ENCODE measurements at places on chromosomes 3 and 15.

DNA sequence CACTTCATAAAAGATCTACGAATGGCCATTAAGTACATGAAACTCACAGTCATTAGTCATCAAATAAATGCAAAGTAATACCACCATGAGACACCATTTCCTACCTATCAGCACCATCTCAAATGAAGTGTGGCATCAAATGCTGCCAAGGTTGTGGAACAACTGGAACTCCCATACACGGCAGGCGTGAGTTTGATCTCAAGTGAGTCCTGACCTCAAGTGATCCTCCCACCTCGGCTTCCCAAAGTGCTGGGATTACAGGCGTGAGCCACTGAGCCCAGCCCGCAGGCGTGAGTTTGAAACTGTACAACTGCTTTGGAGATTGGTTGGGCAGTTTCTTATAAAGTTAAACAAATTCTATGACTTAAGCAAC, 28.8 kb upstream of the HDAC11 start:
- peak; percentile 22 for DNase-seq

DNA sequence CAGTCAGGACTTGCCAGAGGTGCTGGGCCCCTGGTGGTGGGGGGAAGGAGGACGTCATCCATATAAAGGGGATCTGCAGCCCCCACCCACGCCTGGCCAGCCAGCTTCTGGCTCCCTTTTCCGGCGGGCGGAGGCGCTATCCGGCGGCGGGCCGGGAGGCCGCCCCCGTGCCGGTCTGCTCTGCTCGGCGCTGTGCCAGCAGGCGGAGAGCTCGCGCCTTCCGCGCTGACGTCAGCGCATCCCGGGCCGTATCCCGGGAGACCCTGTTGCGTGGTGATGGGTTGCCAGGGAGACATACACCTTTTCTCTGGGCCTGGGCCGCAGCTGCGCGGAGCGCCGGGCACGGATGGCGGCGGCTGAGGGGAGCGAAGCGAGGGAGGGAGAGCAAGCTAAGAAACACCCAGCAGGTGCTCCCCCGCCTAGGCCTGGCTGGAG, 1.1 kb downstream of the FAM131A start:
- DNase-seq: no peak

- peak; percentile 10 for DNase-seq
These were observed 221.2 kb downstream of the SNRPN start for GRCh38 chr15:25175789-25176615.

GRCh38 chr3:141275032-141275422, 43.4 kb downstream of the PXYLP1 start:
- DNase-seq: no peak

GRCh38 chr15:44084770-44085169, 110.3 kb downstream of the FRMD5 start:
- no peak for DNase-seq

GRCh38 chr15:25172691-25173090, 217.9 kb downstream of the SNRPN start:
- DNase-seq: no peak

- DNase-seq: no peak
These were observed 64.9 kb upstream of the ROPN1 start for GRCh38 chr3:124056846-124057245.

DNA sequence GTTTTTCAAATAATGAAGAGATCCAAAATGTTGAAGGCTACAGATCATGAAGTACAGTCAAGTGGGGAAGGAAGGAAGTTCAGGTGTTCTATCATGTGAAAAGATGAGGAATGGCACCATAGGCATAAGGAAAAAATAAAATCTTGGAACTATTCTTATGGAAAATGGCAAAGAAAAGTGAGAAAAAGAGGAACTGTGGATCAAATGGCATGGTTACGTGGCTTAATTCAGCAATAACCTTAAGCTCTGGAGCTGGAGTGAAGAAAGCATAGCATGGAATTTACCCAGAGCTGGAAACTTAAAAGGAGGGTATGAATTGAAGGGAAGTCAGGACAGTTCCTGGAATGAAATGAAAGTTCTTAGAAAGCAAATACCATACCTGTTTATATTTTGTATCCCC, 14.4 kb downstream of the ETFA start:
- no peak for DNase-seq

DNA sequence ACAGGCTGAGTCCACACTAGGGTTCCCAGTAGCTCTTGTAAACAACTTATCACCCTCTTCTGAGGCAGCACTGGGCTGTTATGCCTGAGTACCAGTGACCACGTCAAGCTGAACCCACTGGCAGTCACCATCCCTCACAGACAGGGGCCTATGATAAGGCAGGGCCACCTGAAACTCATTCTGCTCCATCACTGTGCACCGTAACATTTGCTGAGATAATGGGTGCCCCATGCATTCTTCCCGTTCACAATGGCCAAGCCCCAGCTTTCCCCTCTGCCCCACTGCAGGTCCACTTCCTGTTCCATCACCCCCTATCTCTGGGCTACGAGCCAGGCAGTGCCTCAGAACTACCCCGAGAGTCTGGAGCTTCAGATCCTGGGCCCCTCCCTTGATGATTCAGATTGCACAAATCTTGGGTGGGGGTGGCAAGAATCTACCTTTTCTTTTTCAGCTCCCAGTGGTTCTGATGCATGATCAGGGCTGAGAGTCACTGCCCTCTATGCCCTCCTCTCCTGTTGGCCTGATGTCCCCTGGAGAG, 158.0 kb downstream of the RAB11A start:
- DNase-seq: no peak

DNA sequence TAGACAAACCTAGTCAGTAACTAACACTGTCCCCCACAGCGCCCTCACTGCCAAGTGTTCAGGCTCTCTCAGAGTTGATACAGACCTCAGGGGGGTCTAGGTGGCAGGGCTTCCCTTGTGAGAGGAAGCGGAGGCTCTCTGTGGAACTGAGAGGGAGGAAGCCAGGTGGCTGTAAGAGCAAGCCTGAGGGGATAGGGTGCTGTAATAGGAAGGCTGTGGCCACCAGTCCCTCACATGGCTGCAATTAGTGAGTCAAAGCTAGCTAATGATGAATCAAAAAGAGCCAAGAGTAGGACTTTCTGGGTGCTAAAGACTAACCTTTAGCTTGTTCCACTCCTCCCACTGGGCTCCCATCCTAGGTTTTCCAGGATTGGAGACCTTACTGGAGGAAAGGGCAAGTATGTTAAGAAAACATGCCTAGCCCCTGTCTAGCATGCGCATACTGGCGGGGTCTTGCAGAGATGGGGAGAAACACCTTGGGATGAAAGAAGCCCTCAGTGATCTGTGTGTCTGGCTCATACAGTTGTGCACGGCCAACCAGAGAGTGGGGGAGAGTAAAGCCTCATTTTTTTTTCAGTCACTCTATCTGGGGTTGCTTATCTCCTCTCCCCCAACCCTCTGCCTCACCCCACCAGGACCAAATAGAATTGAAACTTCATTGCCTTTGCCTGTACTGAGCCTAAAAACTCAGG, 13.3 kb upstream of the SOX2 start:
- DNase-seq: no peak

- no peak for DNase-seq
These were observed at the start of gene FRMD4B for GRCh38 chr3:69385723-69386555. Gene FRMD4B (minus strand): TSS chr3:69386088. CDS start chr3:69385989, 99 bp downstream.

Measured in activated B cell treated with CpG ODN at 0.5 μM for 24 hours (primary cell).